Activated naive CD4-positive, alpha-beta T cell treated with anti-CD3 and anti-CD28 coated beads for 36 hours (primary cell): ENCODE measurements at places on chromosomes 12 and 14.
A peak's percentile ranks its signal among the peaks of the same experiment; 100 is the strongest.

DNA sequence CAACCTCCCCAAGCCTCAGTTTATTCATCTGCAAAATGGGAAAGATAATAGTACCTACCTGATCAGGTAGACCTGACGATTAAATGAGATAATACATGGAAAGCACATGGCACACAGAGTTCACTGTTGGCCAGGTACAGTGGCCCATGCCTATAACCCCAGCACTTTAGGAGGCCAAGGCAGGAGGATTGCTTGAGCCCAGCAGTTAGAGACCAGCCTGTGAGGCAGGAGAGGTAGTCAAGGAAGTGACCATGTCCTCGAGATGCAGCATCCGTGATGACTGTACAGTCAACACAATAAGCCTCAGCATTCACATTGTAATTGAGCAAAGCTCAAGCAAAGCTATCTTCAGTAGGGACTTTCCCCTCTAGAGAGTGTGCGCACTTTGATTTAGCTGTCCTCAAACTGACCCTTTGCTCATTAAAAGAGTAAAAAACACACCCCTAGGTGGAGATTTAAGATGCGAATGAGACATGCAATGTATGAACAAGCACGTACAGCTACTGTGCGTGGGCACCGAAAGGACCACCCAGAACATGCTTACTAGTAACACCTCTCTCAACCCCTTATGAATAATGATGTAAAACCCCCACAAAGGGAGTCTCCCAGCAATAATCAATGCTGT, 9.9 kb downstream of the ISCU start:
- no peak for DNase-seq

GRCh38 chr14:90295870-90296516, 35.7 kb downstream of the NRDE2 start:
- no peak for DNase-seq

DNA sequence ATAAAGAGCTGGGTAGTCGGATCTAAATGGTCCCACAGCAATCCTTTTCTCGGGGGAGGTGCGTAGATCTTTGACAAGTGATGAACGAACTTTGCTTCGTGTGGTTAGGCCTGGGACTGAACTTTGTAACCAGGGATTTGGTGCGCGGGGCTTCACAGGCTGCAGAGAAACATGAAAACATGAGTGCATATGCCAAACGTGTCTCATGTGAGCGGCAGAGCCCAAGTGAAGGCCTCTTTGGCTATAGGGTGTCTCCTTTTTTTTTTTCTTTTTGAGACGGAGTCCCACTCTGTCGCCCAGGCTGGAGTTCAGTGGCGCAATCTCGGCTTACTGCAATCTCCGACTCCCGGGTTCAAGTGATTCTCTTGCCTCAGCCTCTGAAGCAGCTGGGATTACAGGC, 12.0 kb upstream of the RIOX1 start:
- no peak for DNase-seq

DNA sequence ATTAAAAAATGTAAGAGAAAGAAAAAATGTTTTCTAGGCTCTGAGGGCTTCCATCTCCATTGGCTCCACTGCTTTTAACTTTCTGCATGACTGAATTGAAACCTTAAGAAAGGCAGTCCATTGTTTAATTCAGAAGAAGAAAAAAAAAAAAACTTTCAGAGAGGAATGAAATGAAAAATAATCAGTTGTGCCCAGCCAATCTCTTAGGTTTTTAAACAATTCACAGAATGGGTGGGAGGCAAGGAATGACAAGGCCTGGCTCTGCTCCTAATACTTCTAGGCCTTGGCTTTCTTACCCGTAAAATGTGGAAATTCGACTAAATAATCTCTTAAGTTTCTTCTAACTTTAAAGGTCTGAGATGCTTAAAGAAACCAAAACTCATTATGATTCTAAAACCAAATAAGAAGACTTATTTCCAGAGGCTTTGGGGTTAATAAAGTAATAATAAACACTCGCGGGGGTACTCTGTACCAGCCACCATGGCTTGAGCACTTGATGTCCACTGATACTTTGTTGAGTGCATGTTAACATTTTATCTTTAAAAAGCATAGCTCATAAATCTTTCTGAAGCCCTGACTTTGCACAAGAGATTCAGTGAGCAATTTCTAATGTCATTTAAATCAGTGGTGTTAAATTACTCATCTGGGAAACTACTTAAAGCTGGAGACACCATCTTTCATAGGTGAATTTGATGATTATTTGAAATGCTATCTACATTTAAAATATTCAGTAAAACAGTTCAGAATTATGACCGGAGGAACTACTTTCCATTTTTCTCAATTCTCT, 49.6 kb downstream of the STON2 start:
- no peak for DNase-seq

DNA sequence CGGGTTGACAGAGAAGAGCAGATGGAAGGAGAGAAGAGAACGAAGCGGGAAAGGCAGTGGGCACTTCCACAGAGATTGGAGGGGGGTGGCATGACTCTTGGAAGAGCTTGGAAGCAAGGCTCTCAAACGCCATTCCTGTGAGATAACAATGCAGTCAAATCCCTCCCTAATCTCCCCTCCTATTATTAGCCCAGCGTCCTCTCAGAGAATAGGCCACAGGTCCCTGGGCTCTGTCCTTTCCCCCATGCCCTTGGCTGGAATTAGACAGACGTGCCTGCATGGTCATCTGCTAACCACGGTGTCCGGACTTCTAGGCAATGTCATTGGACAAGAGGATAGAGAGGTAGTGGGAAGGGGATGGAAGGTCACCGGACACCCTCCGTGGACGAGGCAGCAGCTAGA, 8.0 kb upstream of the MYH7 start:
- DNase-seq = no peak

DNA sequence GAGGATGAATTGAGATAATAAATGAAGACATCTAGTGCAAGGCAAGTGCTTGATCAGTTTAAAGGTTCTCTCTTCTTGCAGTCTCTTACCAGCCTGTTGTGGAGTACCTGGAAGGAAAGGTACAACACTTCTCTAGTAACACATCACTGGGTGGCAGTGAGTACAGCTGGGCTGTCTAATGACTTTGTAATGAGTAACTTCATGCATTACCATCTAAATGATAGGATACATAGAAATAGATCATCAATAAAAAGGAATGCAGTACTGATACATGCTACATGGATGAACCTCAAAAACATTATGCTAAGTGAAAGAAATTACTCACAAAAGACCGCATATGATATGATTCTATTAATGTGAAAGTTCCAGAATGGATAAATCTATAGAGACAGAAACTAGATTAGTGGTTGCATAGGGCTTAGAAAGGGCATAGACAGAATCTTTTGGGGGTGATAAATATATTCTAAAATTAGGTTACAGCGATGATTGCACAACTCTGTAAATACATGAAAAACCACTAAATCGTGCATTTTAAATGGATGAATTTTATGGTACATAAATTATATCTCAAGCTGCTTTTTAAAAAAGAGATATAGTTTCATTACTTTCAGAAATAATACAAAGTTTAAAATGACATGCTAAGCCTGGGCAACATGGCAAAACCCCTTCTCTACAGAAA, 224.4 kb downstream of the CHST11 start:
- peak; percentile 38 for DNase-seq

- no peak for DNase-seq
Measured at GRCh38 chr14:88470542-88471440, 84.0 kb downstream of the PTPN21 start.

- DNase-seq = peak; percentile 66
Measured at GRCh38 chr12:15580431-15580830, 208.8 kb downstream of the EPS8 start.

GRCh38 chr12:1022032-1022970, 31.3 kb downstream of the ERC1 start:
- DNase-seq = no peak

- DNase-seq = no peak
Measured at GRCh38 chr12:3551386-3551785, 60.4 kb downstream of the PRMT8 start.

DNA sequence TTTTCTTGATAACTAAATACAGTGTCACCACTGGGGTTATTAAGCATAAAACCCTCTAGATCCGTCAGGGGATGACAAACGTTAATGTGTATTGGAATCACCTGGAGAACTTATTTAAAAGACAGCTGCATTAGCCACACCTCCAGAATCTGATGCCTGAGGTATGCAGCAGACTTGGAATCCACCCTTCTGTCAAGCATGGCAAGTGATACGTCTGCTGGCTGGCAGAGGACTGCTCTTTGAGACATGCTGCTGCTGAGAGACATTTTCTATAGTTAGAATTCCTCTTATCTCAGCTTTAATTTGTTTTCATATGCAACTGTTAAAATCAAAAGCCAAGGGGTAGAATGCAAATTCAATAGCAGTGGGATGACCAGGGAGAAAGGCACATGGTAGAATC, 496.3 kb downstream of the NELL2 start:
- no peak for DNase-seq

DNA sequence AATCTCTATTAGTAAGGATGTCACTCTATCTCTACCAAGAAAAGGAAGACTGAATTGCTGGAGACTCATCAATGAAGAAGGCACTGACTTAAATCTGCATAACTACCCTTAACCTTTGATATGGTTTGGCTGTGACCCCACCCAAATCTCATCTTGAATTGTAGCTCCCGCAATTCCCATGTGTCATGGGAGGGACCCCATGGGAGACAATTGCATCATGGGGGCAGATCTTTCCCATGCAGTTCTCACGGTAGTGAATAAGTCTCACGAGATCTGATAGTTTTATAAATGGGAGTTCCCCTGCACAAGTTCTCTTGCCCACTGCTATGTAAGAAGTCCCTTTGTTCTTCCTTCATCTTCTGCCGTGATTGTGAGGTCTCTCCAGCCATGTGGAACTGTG, 73.4 kb upstream of the PPM1H start:
- DNase-seq = no peak

GRCh38 chr14:21525962-21526671, at the start of gene SALL2:
Gene SALL2, minus strand, starts transcription at chr14:21526346. Its CDS starts 219 bp downstream, at chr14:21526127.
- DNase-seq = peak; percentile 86

DNA sequence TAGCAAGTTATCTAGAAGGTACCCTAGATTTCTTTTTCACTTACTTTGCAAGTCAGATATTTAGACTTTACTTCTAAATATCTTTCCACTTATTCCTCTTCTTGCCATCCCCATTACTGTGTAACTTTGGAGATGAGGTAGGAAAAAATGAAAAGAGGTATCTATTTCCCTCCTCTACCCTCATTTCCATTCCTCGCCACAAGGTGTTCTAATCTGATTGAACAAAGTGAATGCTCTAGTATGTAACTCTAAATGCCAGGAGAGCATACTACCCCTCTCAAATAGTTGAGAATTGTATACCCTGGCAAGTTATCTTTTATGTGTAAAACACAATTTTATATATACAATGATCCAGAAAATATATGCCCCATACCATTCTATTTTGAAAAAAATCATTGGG, 1.7 kb upstream of the LDHB start:
- no peak for DNase-seq

GRCh38 chr14:101972126-101972866, 7.9 kb downstream of the DYNC1H1 start:
- no peak for DNase-seq

DNA sequence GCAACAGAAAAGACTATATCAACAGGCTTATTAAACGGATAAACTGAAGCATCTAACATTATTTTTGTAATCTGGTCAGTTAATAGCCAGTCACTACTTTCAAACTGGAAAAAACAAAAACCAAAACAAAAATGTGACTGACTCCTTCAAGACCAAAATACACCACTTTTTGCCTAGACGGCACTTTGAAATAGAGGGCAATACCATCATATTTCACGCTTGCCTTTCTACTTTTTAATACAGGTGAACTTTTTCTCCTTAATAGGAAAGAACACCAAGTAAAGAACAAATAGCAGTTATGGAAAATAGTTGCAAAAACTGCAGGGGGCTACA, 550 bp upstream of the NUP107 start:
- DNase-seq = no peak

DNA sequence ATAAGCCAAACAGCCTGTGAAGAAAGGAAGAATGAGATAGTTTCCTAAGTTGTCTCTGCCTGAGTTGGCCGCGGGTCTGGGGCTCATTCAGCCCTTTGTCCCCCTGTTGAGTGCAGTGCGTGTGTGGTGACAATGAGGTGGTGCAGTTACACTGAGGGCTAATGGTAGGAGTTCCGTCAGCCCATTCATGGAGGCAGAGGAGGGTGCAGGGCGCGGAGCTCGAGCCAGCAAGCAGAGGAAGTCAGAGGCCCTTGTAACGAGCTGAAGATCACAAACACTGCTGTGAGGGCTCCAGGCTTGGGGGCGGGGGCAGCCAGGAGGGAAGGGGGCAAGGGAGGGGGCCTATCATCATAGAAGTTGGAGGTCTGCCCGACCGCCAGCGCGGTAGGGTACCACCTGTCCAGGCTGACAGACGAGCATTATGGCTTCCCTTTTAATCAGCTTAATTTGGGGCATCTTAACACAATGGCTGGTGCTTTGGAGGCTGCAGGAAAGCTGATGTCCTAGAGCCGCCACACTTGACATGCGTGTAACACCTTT, 20.5 kb downstream of the CCND2 start:
- DNase-seq = no peak

GRCh38 chr14:105193916-105194782, 13.0 kb upstream of the NUDT14 start:
- peak; percentile 77 for DNase-seq

DNA sequence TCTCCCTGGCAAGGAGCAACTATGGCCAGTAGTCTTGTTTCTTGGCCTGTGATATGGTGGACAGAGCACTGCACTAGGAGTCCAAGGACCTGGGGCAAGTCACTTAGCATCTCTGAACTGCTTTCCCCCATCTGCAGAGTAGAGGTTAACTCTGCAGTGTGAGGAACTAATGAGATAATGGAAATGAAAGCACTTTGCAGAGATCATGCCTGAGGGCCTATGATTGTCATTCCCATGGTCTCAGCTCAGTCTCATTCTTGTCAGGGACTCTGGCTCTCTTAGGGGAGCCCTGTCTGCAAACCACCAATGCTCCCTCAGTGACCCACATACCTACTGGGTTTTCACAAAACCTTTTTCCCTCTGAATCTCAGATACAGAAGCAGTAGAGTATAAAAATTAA, 6.5 kb upstream of the PNMA1 start:
- DNase-seq = no peak

- no peak for DNase-seq
Measured at GRCh38 chr12:805022-805632, 52.7 kb downstream of the WNK1 start.

- no peak for DNase-seq
Measured at GRCh38 chr12:88684170-88684569, 103.9 kb upstream of the KITLG start.

GRCh38 chr14:61638595-61639387, 56.5 kb upstream of the HIF1A start:
- no peak for DNase-seq
